GM04504 (cell line): ENCODE measurements at places on chromosomes 7 and 10.

- no peak for DNase-seq
Measured at GRCh38 chr7:100875356-100875751, 451 bp downstream of the SRRT start.

- no peak for DNase-seq
Measured at GRCh38 chr7:96654630-96655188, 54.9 kb downstream of the SEM1 start.

DNA sequence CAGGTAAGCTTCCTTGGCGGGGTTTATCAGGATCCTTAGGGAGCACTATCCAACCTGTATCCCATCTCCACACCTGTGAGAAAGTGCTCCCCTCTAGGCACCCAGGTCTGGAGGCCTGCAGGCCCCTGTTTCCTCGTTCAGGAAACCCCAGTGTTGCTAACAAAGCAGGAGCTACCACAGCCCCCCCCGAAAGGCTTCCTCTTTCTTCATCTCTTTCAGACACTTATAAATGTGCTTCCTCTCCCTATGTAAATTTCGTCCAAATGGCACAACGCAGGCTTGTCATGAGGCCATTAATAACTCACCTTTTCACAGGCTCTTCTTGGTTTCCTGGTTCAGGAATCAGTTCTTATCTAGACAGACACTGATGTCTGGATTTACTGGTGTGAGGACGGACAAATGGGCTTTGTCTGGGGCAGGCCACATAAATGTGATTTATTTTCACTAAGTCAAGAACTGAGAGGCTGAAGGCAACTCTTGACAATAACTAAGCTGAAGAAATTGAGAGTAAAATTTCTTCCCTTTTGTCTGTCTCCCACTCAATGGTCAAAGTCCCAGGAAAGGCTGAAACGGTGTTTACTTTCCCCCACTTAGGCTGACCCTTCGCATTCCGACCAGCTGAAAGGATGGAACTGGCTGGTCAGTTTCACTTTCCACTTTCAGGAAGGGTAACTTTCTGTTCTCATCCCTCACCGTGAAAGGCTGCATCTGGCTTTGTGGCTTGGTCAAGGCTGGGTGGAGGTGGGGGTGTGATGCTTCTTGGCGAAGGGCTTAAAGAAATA, 46.8 kb downstream of the PIK3AP1 start:
- no peak for DNase-seq

DNA sequence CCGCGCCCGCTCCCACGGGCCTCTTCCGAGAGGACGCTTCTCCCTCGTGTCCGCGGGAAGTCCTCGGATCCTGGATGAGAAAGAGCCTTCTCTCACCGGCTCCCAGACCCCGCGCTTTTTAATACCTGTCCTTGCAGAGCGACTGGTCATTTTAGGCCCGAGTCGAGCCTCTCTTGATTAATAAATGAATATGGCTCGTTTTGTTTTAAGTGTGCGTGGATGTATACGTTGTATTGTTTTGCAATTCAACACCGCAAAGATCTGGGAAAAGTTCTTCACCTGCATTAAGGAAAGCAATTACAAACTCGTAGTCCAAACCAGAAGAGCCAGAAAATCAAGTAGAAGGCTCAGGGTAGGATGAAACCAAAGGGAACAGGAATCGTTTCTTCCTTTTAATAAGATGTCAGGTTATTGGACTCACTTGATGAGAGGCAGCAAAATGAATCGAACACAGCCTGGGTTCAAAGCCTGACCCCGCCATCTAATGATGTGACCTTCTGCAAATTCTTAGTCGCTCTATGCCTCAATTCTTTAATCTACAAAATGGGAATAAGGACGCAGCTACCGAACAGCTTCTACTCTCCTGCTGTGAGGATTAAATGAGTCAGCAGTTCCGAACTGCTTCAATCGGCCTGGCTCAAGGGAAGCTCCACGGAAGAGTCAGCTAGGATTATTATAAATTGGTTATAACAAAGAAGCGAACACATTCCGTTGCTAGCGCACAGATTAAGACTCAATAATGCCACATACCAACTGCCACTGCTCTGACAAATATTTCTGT, 277.8 kb upstream of the NEBL start:
- DNase-seq, result no peak

DNA sequence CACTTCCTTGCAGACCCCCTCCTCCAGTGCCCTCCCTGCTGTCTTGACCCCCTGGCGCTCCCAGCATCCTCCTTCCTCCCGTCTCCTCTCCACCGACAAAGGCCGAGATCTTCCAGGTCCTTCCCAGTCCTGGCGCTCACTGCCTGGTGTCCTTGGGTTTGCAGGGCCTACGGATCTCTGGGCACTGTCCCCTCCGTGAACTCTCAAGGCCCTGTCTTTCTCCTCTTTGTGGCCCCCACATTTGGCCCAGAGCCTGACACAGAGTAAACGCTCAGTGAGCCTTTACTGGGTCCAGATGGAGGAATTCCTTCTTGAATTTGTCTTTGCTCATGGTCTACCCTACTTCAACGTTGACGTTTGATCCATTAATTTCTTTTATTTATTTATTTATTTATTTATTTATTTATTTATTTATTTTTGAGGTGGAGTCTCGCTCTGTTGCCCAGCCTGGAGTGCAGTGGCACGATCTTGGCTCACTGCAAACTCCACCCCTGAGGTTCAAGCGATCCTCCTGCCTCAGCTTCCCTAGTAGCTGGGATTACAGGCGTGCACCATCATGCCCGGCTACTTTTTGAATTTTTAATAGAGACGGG, 29.7 kb downstream of the TMEM270 start:
- DNase-seq, result no peak

DNA sequence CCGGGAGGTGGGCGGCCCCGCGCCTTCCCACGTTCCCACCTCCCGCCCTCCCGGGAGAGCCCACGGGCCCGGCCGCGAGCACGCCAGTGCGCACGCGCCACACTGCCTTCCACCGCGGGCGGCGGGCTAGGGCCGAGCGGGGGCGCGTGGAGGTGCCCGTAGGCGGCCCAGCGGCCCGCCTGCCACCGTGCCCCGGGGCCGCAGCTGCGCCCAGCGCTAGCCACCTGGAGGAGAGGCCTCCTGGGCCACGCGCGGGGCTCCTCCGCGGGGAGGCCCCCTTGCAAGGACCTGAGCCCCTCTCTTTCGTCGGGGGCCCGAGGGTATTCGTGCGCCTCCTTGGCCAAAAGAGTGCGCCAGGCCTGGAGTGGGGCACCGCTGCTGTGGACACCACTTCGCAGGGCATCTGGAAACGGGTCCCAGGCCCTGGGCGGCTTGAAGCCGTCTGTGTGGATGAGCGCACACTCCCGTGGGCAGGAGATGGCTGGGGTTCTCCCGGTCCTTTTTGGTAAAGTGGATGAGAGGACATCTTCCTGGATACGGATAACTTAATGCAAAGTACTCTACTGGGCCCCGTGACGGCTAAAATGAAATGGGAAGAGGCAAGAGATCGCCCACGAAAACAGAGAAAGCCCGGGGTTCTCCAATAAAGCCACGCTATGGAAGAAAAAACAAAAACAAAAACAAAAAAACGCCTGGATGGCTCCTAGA, 9.0 kb upstream of the EBF3 start:
- DNase-seq, result no peak

GRCh38 chr10:5595994-5596471, 70.4 kb downstream of the ASB13 start:
- peak; percentile 76 for DNase-seq

GRCh38 chr7:37690206-37690605, 6.6 kb downstream of the GPR141 start:
- no peak for DNase-seq

GRCh38 chr7:590731-591551, 71.3 kb upstream of the PDGFA start:
- no peak for DNase-seq

- DNase-seq, result peak; percentile 52
Measured at GRCh38 chr7:47873762-47874161, 74.5 kb downstream of the PKD1L1 start.

- DNase-seq, result no peak
Measured at GRCh38 chr10:28090506-28090905, 91.6 kb upstream of the ODAD2 start.

- DNase-seq, result no peak
Measured at GRCh38 chr7:69162931-69163670, 435.2 kb upstream of the AUTS2 start.

GRCh38 chr7:134593530-134594392, 44.9 kb downstream of the AKR1B15 start:
- DNase-seq, result peak; percentile 92

GRCh38 chr10:59880019-59880717, 26.2 kb downstream of the CCDC6 start:
- no peak for DNase-seq

GRCh38 chr7:45506059-45506458, 68.1 kb upstream of the ADCY1 start:
- DNase-seq, result no peak
